ENCODE measurements at places on chromosomes 6 and 20. TPM values are rescaled to one million over a fixed set of nuclear protein-coding genes. Genes with fewer than 3 reads are reported as not detected.

The IFNGR1 gene
- 134 TPM for total RNA-seq

DNA sequence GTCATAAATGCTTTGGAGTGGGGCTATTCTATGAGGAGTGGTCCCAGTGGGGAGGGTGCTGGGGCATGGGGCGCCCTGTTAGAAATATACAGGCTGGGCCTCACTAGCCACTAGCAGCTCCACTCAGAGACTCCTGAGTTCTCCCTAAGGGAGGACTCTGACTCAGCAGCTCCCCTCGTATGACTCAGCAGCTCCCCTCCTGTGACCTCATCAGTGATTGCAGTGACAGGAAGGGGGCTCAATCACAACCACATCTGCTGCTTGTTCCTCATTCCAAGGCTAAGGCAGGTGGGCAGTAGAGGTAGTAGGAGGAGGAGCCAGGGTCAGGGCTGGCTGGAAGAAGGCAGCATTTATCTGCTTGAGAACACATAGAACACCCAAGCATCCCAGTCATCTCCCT, 73.7 kb downstream of the PRND start:
- H3K36me3 ChIP-seq = peaks cover 35% of the 10 kb centered on the region
- H3K4me3 ChIP-seq = no peak overlapping the region
- no peak overlapping the region for H3K27ac ChIP-seq
- no peaks in the 10 kb centered on the region for H3K27me3 ChIP-seq

DNA sequence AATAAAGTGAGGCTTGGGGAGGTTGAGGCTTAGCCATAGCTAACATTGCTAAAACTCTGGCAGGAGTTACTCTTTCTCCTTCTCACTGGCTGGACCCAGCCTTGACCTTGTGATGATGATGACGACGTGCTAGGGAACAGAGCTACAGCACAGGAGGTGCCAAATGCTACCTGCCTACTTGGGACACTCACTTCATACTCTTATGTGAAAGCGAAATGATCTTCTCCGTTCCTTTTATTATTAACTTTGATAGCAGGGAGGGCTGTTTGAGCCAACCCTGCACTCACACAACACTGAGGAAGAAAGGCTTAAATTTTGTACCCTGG, 1.2 kb upstream of the ELMO2 start:
- H3K4me1 ChIP-seq = peaks cover 5% of the 10 kb centered on the region
- no peaks in the 10 kb centered on the region for H3K27me3 ChIP-seq
- DNase-seq = no peak
- H3K4me3 ChIP-seq = no peak overlapping the region

- no peaks in the 10 kb centered on the region for H3K36me3 ChIP-seq
- H3K4me1 ChIP-seq = no peaks in the 10 kb centered on the region
- DNase-seq = no peak
- no peak overlapping the region for H3K4me3 ChIP-seq
- no peak overlapping the region for H3K27ac ChIP-seq
These were observed 7.7 kb downstream of the CLPSL1 start for GRCh38 chr6:35788423-35788982.

DNA sequence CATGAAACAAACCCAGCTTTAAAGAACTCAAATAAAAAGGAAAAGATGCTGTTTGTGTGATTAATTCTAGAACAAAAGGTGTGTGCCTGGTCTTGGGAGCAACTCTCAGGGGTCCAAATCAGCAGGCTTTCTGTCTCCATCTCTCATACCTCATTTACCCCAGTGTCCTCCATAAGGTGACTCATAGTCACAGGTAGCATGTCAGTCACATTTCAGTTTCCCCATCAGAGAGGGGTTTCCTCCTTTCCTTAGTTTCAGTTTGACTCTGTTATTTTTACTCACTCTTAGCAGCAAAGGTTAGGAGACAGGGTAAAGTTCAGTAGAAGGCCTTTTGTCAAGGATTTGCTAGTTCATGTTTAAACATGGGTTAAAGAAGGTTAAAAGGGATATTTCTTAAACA, 46.2 kb downstream of the OGFRL1 start:
- no peaks in the 10 kb centered on the region for H3K27me3 ChIP-seq
- peaks cover 2% of the 10 kb centered on the region for H3K4me1 ChIP-seq
- H3K4me3 ChIP-seq = no peak overlapping the region
- H3K36me3 ChIP-seq = peaks cover 3% of the 10 kb centered on the region
- H3K27ac ChIP-seq = no peak overlapping the region

The LTA gene
- 0.54 TPM for total RNA-seq

DNA sequence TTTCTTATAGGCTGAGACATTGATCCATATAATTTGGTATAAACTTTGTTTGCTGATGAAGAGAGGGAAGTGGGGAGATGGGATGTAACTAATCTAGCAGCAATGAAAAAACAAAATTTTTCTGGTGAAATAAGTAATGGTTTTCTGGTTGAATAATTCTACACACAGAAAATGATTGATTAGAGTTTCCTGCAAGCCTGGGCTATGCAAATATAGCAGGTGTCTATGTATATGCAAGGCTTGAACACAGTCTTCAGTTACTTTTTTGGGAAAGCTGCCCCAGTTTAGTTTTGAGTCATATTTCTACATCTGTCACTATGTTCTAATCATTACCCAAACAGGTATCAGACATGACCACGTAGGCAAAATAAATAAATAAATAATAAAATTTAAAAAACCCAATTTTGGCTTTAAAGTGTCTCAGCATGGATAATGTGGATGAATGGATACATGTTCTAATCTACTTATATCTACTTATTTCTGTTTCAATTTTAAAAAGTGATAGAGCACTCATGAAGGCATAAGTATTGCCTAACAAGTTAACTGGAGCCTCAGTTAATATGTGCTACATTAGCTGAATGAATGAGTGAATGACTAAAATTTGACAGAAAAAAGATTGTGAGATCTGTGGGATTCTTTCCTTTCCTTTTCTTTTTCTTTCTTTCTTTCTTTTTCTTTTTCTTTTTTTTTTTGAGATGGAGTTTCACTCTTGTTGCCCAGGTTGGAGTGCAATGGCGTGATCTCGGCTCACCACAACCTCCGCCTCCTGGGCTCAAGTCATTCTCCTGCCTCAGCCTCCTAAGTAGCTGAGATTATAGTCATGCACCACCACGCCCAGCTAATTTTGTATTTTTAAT, 37.2 kb upstream of the TFB1M start:
- H3K27me3 ChIP-seq = no peaks in the 10 kb centered on the region
- no peak overlapping the region for H3K4me3 ChIP-seq
- H3K36me3 ChIP-seq = no peaks in the 10 kb centered on the region
- no peak for DNase-seq
- no peak overlapping the region for H3K27ac ChIP-seq
- H3K4me1 ChIP-seq = no peaks in the 10 kb centered on the region

DNA sequence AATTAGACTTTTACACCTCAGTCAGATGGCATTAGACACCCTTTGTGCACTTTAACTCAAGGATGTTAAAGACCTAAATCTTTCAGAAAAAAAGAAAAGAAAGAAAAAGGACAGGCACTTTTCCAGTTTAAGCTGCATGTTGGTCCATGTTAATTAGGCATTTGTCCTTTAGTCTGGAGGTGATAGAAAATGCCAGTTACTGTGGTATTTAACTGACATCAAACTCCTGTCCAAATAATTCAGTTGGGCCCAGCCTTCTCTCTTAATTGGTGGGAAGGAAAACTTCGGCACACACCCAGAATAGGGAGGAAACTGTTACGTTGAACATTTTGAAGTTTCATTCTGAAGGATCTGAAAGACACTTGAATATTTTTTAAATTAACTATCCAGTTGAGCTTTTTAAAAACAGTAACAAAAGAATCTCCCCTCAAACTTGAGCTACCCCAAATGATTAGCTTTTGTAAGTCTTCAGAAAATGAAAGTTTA, 30.3 kb downstream of the RREB1 start:
- peak overlapping the region; percentile 59 for H3K27ac ChIP-seq
- H3K4me3 ChIP-seq = no peak overlapping the region
- DNase-seq = no peak
- H3K4me1 ChIP-seq = peaks cover 33% of the 10 kb centered on the region
- H3K36me3 ChIP-seq = no peaks in the 10 kb centered on the region

DNA sequence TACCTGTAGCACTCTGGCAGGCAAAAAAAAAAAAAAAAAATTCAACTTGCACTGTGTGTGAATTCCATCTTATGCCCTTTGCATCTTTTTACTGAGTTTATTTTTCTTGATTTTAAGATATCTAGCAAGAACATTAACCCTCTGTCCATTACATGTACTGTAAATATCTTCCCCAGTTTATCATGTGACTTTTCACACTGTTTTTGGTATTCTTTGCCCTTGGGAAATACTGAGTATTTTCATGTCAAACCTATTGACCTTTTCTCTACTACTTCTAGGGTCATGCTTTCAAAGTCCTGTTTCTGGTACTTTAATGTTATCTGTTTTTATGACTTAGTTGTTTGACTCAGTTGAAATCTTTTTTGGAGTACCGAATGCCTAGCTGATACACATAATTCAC, 843 bp upstream of the HUS1B start:
- DNase-seq = no peak
- no peak overlapping the region for H3K27ac ChIP-seq
- no peaks in the 10 kb centered on the region for H3K36me3 ChIP-seq
- no peaks in the 10 kb centered on the region for H3K4me1 ChIP-seq

DNA sequence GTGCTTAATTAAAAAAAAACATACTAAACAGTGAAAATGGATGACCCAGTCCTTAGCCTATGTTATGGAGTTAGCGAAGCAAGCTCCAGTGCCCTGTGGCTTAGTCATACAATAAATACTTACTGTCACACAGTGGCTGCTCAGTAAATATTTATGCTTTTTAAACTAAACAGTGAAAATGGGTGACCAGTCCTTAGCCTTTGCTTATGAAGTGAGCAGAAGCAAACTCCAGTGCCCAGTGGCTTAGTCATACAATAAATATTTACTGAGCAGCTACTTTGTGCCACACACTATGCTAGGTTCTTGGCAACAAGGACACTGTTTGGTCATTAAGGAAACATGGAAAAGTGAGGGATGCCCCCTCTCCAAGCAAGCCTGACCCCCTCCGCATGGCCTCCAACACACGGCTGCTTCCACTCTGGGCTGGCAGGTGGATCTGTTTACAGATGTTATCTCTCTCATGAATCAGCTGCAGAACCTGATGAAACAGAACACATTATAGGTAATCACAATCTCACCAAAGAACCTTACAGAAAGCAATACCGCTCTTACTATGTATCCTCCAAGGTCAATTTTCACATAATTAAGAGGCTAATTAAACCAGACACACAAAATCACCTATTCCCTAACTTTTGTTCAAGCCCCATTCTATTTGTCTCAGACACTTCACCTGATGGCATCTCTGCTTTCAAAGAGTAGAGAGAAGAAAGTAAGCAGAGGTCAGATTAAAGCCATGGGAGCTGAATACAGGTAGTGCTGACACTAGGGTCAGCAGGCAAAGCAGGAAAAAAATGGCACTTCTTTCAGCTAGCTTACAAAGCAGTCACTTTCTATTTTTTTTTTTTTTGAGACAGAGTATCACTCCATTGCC, 27.3 kb downstream of the CDK5RAP1 start:
- no peak overlapping the region for H3K4me3 ChIP-seq
- H3K4me1 ChIP-seq = no peaks in the 10 kb centered on the region
- peaks cover 16% of the 10 kb centered on the region for H3K36me3 ChIP-seq
- H3K27ac ChIP-seq = no peak overlapping the region

The NELFCD gene
- total RNA-seq = 46.4 TPM

The TIAM2 gene
- 17.5 TPM for total RNA-seq

DNA sequence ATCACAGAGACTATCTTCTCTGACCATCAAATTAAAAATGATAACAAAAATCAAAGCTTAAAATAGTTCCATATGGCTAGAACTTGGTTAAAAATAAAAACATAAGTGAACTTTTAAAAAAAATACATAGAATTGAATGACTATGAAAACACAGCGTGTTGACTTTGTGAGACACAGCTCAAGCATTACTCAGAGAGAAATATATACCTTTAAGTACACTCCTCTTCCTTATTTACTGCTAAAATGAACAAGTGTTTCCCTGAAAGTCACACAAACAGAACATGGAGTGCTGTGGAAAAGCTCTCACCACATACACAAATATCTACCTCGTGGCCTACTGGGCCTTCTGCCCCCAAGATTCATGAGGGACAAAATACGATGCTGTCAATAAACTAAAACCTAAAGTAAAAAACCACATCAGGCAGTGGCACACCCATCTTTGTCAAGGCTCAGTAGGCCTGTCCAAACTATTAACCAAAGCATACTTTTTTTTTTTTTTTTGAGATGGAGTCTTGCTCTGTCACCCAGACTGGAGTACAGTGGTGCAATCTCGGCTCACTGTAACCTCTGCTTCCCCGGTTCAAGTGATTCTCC, 7.5 kb downstream of the FAXC start:
- no peak overlapping the region for H3K4me3 ChIP-seq
- H3K36me3 ChIP-seq = no peaks in the 10 kb centered on the region
- DNase-seq = no peak

The C20orf144 gene
- not detected for total RNA-seq

The BACH2 gene
- 17.4 TPM for total RNA-seq

The TM9SF4 gene
- 46.6 TPM for total RNA-seq

GRCh38 chr6:144053601-144054000, 41.8 kb downstream of the SF3B5 start:
- no peak overlapping the region for H3K27ac ChIP-seq
- H3K4me3 ChIP-seq = no peak overlapping the region
- no peaks in the 10 kb centered on the region for H3K27me3 ChIP-seq
- no peaks in the 10 kb centered on the region for H3K36me3 ChIP-seq
- DNase-seq = no peak

DNA sequence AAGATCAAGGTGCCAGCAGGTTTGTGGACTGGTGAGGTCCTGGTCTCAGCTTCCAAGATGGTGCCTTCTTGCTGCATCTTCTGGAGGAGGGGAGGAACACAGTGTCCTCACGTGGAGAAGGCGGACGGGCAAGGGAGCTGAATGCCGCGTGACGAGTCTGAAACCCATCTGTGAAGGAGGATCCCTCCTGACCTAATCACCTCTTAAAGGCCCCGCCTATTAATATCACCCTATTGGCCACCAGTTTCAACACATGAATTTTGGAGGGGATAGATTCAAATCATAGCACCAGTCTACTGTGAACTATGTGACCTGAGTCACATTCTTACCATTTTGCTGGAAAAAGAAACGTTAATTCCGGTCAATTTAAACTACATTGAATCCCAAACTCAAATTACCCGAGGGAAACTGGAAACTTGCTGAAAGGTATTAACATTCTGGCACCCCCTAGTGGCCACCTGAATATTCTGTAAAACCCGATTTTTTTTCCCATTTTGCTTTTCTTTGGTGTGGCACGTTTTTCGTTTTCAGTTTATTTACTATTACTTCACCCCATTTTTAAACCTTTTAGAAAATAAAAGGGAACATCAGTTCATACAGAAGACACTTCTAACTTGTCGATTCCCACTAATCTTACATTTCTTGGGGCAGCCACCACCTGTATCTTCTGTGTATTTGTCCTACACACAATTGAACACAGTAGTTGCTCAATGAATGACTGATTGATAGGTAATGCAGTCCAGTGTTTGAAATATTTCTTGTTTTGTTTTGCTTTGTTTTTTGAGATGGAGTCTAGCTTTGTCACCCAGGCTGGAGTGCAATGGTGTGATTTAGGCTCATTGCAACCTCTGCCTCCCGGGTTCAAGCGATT, 17.9 kb upstream of the CCDC170 start:
- H3K4me1 ChIP-seq = no peaks in the 10 kb centered on the region
- H3K27me3 ChIP-seq = no peaks in the 10 kb centered on the region
- no peak overlapping the region for H3K4me3 ChIP-seq
- DNase-seq = peak; percentile 26
